Lung (tissue), 17 donors: ENCODE measurements at places on chromosomes 11 and 22. TPM values are rescaled to one million over a fixed set of nuclear protein-coding genes. Genes with fewer than 3 reads are reported as not detected.
A peak's percentile ranks its signal among the peaks of the same experiment; 100 is the strongest.

GRCh38 chr22:47176573-47177333, 414.3 kb downstream of the TBC1D22A start:
- DNase-seq: no peak

DNA sequence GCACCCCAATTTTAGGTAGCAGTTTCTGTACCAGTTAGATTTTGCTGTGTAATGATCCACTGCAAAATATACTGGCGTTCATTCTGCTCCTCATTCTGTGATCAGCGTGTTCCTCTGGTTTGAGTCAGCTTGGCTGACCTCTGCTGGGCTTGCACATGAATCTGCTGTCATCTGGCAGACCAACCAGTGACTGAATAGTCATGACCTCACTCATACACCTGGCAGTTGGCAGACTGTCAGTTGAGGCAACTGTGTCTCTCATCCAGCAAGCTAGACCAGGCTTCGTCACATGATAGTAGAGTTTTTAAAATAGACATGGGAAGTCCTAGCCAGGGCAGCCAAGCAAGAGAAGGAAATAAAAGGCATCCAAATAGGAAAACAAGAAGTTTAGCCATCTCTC, 316.3 kb upstream of the LARGE1 start:
- no peak for DNase-seq

- no peak for DNase-seq
Measured at GRCh38 chr11:9214765-9215164, 50.4 kb downstream of the DENND5A start.

DNA sequence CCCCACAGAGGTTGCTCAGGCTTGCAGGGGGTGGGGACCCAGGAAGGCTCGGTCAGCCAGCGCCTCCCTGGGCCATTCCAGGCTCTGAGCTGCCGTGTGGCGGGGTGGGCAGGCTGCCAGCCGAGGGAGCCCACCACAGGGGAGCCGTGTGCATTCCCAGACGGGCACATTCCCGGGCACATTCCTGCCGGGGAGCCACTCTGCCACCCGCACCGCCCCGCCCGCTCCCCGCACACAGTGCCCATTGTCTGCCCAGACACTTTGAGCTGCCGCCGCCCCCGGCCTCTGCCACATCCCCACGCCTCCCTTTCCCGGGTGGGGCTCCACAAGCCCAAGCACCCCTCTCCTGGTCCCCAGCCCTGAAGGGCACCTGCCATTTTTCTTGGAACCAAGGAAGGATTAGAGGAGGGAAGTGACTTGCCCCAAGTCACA, 27.4 kb downstream of the RPL3 start:
- peak; percentile 51 for DNase-seq

DNA sequence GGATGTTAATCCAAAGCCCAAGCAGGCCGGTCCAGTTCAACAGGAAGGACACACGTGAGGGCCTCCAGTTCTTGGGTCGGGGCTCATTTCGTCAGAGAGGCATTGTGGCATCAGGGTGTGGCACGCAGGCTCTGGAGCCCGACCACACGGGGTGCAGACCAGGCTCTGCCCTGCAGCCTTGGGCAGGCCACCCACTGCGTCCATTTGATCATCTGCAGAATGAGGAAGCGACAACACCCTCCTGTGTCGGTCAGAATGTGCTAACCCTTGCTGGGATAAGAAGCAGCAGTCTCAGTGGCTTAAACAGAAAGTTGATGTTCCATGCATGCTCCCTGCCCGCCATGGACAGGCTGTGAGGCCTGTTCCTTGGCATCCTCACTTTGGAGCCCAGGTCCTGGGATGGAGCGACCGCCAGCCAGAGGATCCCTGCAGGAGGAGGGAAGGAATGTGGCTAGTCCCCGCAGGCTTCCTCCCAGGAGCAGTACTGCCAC, 10.8 kb downstream of the RIBC2 start:
- no peak for DNase-seq

GRCh38 chr22:33013531-33014162, 44.5 kb downstream of the SYN3 start:
- DNase-seq: no peak

DNA sequence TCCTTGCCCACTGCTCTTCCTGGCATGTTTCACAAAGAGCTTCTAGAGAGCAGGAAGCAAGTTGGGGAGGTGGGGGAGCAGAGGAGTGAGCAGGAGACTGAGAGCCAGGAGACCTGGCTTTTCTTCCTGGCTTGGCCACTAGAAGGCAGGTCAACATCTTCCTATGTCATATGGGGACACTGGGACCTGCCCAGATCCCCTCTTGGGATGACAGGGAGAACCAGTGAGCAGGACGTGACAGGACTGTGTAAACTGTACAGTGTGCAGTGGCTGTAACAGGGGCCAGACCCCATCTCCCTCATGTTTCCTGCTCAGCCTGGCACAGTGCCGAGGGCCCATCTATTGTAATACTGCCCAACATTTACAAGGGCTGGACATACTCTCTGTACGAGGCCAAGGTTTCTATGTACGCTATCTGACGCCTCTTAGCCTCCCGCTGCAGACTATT, 29.4 kb downstream of the GDPD5 start:
- peak; percentile 50 for DNase-seq

DNA sequence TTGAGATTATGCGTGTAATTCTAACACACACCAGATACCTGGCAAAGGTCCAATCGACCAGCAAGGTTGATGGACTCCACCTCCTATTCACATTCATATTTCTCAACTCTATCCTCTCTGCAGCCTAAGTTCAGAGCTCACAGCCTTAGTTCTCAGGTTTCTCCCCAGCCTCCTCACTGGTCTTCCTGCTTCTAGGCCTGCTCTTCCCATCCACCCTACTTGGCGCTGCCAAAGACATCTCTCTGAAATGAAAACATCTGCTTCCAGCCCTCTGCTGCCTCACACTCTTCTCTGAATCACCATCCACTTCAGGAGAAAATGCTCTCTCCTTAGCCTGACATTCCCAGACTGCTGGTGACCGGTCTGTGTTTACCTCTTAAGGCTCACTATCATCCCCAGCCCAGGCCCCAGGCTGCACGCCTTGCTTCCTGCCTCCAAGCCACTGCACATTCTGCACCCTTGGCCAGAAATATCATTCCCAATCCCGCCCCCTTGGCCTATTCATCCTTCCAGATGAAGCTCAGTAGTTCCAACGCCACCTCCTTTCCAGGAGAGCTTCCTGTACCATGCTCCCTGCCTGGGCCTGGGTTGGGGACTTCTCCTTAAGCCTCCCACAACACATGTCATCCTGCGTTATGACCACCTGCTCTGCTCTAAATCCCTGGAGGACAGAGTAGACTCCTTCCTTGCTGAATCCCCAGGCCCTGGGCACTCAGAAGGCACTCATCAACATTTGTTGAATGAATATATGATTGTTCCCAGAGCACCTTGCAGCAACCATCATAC, 3.5 kb downstream of the ARRB1 start:
- peak; percentile 69 for DNase-seq

FXYD2 gene
- total RNA-seq: 6.9 TPM

SEC14L6 gene
- 3.4 TPM for total RNA-seq
